ENCODE measurements at places on chromosomes 7 and 10.

- DNase-seq: no peak
Measured at GRCh38 chr7:46746695-46747687, 825.9 kb upstream of the IGFBP3 start.

DNA sequence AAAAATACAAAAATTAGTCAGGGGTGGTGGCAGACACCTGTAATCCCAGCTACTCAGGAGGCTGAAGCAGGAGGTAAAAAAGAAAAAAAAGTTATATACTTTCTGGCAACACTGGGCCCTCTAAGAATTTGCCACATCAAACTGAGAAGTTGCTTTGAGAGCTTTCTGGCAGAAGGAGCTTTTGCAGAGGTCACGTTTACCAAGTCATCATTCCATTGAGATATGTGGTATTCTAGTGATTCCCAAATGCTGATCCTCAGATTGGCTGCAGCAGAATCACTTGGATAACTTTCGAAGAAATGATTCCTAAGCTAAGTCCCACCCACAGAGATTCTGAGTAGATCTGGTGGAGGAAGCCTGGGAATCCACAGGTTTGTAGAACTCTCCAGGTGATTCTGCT lies 80.5 kb downstream of the ADAM22 start:
- no peak for DNase-seq

DNA sequence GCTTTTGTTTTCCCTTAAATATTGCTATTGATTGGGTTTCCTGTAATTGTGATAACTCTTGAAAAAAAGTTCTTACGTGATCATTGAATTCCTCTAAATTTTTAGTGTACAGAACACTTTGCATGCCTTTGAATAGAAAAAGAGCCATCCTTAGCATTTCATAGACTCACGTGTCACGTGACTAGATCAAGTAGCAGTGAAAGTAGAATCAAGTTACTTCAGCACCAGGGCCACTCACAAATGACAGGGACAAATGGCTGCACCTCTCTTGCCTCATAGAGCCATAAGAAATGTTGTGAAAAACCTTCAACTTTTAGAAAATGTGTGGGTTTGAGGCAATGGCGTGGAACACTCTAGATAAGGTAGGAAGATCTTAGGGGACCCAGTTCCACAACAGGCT lies 203.8 kb downstream of the ZEB1 start:
- DNase-seq: no peak

DNA sequence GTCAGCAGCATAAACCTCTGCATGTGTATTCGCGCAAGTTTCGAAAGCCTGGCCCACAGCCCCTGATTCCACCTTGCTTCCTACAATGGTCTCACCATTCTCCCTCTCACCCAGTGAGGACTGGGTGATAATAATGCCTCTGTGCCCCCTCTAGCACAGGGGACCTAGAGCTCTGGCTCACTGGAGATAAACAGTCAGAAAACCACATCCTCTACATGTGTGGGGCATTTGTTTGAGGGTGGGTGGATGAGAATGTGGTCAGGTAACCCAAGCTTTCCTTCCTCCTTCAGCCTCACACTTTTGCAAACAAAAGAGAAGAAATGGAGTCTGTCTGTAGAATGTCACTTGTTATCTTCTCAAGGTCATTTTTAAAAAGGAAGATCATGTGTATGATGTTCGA lies 373.5 kb downstream of the KCNMA1 start:
- DNase-seq: no peak
